Smooth muscle cell of trachea (primary cell): ENCODE measurements at places on chromosomes 2 and 18. TPM values are rescaled to one million over a fixed set of nuclear protein-coding genes. Genes with fewer than 3 reads are reported as not detected.

SH3BP4 gene
- 35.3 and 67.5 TPM in 2 replicates for total RNA-seq

WNT10A gene
- total RNA-seq, result not detected in 2 replicates

AMMECR1L gene
- 10.2 and 12.9 TPM in 2 replicates for total RNA-seq

MMADHC gene
- 168 and 216 TPM in 2 replicates for total RNA-seq
